ENCODE measurements at places on chromosomes 1 and 21. TPM values are rescaled to one million over a fixed set of nuclear protein-coding genes. Genes with fewer than 3 reads are reported as not detected.

HAPLN2 gene
- total RNA-seq: not detected

BATF3 gene
- total RNA-seq: not detected

TAS1R3 gene
- total RNA-seq: not detected

RHCE gene
- 8.8 TPM for total RNA-seq

RSPH1 gene
- 0.60 TPM for total RNA-seq

DNA sequence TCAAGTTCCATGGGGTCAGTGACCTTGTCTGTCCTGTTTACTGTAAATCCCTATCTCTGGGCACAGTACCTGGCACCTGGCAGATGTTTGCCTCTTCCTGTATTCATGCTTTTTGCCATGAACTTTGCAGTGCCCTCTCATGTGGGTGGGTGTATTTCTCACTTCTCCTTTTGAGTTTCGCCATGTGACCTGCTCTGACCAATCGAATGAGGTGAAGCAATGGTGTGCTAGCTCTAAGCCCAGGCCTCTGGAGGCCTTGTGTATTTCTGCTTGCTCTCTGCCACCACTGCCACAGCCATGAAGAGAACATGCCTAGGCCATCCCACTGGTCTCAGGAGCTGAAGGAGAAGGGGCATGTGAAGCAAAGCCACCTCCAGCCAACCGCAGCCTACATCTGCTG, 185.5 kb upstream of the ZC3H12A start:
- no peaks in the 10 kb centered on the region for H3K36me3 ChIP-seq
- H3K27ac ChIP-seq: no peak overlapping the region
- no peaks in the 10 kb centered on the region for H3K4me1 ChIP-seq
- DNase-seq: no peak
- H3K4me3 ChIP-seq: no peak overlapping the region

DNA sequence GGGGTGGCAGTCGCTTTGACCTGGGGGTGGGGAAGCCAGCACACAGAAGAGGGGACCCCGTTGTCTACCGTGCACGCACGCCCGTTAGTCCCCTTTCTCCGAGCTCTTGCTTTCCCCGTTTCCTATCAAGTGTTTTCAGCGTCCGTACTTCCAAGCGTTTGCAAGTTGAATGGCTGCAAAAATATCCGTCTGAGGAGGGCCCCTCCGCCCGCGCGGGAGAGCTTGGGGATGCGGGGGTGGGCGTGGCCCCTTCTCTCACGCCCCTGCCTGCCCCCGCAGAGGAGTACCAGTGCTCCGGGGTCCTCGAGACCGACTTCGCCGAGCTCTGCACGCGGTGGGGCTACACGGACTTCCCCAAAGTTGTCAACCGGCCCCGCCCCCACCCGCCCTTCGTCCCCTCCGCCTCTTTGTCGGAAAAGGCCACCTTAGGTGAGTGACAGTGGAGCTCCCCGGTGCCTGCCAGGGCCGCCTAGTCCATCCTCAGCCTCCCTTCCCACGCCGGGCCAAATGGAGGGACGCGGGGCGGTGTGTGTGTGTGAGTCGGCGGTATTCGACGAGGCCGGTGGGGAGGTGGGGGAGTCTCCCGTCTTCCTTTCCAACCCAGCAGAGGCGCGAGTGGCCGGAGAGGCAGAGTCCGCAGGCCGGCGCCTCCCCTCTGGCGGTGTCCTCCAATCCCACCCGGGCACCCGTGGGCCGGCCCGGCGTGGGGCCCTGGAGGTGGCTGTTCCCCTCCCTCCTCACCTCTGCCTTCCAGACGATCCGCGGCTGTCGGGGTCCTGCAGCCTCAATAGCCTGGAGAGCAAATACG, 3.4 kb downstream of the LRRC71 start:
- no peak overlapping the region for H3K4me3 ChIP-seq
- H3K27ac ChIP-seq: no peak overlapping the region
- peaks cover 89% of the 10 kb centered on the region for H3K27me3 ChIP-seq
- peaks cover 27% of the 10 kb centered on the region for H3K4me1 ChIP-seq

DNA sequence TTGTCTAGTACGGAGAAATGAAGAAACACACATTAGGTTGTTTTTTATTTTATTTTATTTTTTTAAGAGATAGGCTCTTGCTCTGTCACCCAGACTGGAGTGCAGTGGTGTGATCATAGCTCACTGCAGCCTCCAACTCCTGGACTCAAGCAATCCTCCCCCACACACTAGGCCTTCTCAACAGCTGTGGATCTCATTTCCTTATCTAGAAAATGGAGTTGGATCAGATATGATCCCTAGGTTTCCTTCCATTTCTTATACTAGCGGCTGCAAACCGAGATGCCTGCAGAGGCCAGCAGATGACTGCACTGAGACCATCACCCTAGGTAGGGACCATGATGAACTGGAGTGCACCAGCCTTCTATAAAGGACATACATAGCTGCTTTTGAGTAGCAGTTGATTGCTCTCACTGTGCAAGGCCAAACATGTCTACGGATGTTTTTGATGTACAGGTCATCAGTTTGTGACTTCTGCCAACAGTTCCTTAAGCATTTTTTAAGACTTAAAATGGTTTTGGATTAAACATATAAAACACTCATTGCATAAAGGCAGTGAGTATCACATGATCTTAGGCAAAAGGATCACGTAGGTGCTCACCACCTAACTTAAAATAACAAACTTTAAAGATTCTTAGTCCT, 11.4 kb upstream of the KLHL12 start:
- no peak overlapping the region for H3K27ac ChIP-seq
- H3K4me1 ChIP-seq: no peaks in the 10 kb centered on the region
- DNase-seq: no peak
- H3K36me3 ChIP-seq: no peaks in the 10 kb centered on the region
- H3K27me3 ChIP-seq: no peaks in the 10 kb centered on the region

GRCh38 chr1:163267962-163268361, 53.8 kb upstream of the NUF2 start:
- no peaks in the 10 kb centered on the region for H3K4me1 ChIP-seq
- H3K27ac ChIP-seq: no peak overlapping the region
- no peaks in the 10 kb centered on the region for H3K27me3 ChIP-seq
- H3K36me3 ChIP-seq: no peaks in the 10 kb centered on the region
- DNase-seq: no peak

All from hepatocyte (in vitro differentiated cells).